ENCODE measurements at places on chromosomes 7 and 10.
A peak's percentile ranks its signal among the peaks of the same experiment; 100 is the strongest.

- no peak for DNase-seq
Observed at GRCh38 chr7:34311591-34311990, 346.4 kb upstream of the NPSR1 start.

- DNase-seq, result no peak
Observed at GRCh38 chr7:75722373-75722772, 16.4 kb downstream of the HIP1 start.

DNA sequence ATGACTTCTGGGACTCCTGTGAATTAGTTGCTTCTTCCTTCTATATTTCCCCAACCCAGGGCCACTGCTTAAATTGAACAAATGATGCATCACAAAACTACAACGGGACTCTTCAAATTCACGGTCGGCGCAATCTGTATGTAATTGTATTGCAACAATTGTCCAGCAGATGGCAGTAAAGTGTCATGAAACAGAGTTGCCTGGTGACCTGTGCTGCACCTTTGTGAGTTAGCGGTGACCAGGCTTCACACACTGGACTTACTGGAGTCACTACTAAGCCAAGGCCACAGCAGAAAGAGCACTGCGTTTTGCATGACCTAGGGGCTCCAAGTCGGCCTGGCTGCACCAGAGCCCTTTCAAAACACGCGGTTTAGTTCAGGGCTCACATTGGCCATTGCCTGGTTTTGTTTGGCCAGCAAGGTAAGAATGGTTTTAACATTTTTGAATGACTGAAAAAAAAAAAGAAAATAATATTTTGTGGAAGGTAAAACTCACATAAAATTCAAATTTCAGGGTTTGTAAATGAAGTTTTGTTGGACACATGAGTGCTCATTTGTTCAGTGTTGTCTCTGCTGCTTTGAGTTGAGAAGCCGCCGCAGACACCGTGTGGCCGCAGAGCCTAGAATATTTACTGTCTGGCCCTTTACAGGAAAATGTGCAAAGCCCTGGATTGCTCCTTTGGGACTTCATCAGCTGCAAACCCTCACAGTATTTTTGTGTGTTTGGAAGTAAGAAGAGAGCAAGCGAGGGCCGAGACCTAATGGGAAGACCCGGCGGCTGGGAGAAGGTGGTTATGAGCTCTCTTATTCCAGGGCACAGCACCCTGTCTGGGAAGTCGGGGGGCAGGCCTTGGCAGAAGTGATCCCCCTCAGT is 23.2 kb upstream of the ZNF32 start:
- no peak for DNase-seq

- DNase-seq, result no peak
Observed at GRCh38 chr7:55288070-55288824, 76.9 kb upstream of the LANCL2 start.

GRCh38 chr7:117772421-117772820 is 100.8 kb downstream of the CTTNBP2 start:
- DNase-seq, result no peak

DNA sequence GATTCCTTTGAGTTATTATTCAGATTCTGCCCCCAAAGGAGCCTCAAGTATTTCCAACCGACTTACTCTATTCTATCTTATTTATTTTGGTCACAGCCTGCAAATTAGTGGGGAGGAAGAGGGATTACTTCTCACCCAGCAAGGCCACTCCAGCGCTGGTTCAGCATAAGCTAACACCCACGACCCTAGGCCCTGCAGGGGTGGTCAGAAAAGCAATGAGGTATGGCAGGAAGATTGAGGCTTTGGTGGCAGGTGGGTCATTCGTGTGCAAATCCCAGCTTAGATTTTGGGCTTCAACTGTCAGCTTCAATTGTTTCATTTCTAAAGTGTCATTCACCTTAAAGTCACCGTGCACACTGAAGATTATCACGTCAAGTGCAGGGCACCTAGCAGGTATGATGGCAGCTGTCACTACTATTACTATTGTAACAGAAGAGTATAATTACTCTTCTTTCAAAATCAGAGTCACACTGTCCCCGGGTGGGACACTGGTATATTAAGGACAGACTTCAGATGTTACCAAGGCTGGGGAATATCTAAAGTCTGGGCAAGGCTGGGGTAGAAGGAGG is 48.8 kb upstream of the OPTN start:
- no peak for DNase-seq

DNA sequence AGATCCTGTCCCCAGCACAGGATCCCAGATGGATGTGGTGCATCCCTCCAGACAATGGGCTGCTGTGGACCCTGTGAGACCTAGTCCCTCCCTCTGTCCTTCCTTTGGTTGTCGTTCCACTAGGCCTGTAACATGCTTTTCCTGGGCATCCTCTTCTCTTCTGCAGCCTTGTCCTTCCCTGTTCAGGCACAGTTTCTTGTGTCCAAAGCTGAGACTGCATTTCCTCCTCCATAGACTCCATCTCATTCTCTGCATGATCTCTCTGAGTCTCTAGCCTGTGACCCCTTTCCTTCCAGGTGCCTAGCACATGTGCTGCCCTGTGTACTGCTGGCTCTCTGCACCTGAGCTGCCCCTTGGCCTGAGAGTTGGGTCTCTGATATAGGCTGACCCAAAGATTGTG is 293.5 kb upstream of the IGFBP3 start:
- DNase-seq, result no peak

GRCh38 chr10:111698711-111699110 is 484.9 kb downstream of the GPAM start:
- no peak for DNase-seq

DNA sequence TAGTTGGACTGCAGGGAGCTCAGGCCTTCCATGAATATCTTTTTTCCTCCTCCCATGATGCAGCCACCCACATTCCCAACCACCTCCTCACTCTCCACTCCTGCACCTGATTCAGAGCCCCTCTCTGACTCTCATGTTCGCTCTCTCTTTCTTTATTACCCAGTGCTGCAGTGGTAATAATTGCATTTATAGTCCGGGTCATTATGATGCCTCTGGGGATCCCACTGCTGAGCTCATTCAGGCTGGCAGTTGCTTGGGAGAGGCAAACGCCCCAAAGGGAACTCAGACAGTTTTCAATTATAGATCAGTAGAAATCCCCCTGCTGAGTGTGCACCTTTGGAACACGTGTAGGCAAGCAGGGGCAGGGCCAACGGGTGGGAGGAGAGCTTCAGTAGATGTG is 953.0 kb downstream of the GRID1 start:
- DNase-seq, result no peak

DNA sequence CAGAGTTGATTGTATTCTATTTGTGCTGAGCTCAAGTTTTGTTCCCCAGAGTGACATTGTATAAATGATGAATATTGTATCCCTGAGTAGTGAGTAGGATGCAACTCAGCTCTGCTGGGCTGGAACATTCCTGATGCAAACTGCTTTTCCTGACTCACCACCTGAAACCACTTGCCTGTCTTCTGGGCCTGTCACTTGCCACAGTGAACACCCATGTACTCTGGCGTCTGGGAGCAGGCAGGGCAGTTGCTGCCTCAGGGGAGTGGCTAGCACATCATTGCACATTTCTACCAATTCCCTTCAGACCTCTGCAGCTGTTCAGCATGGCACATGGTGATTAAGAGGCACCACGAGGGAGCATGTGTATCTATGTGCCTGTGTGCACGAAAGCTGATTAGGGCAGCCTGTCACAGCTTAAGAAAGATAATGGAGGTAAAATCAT is 157.3 kb downstream of the SND1 start:
- peak; percentile 21 for DNase-seq

DNA sequence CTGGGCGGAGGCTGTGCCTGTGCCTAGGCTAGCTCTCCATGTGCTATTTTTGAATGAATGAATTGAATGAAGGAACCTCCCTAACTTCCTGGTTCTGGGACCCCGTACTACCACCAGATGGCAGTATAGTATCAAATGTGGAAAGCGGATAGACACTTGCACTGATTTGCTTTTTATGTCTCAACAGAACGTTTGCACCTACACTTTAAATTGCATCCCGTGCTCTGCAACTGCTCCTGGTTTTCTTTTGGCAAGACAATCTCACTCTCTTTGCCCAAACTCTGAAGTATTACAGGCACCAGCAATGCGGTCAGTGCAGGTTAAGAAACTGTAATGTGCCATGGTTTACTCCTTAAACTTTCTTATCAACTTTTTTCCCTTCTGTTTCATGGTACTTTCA is 6.5 kb downstream of the FZD8 start:
- DNase-seq, result no peak

DNA sequence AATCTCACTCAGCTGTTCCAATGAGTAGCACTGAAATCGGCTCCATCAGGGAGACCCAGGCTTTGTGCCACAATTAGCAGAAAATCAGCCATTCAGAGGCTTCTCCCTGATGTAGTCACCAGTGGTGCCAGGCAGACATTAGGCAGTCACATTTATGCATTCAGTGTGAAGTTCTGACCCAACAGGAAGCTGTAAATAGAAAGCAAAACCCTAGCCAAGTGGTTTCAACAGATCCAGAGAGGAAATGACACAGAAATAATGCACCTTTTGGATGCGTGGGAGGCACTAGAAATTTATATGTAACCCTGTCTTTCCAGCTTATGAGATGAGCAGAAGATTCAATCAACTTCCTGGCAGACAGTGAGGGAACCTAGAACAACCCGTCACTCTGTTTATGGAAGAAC is 186.4 kb downstream of the PDE1C start:
- peak; percentile 15 for DNase-seq

GRCh38 chr7:107564553-107565298 is 955 bp downstream of the DUS4L start:
- DNase-seq, result no peak

- DNase-seq, result no peak
Observed at GRCh38 chr7:117896339-117896738, 23.1 kb upstream of the CTTNBP2 start.

DNA sequence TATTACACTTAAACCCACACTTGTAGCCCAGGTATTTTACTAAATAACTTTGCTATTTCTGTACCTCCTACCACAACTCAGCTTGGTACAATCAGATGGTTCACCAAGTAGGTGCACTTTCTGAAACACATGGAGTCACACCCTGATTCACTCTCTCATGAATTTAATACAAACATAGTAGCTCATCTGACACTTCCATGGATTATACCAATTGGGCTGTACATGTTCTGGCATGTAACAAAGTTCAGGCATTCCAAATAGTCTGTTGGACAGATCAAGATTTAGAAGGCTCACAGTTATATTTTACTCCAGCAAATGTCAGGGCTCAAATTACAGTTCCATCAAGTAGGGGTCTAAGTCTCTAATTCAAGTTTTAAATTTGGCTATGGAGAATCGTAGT is 62.2 kb upstream of the RNF148 start:
- DNase-seq, result no peak

DNA sequence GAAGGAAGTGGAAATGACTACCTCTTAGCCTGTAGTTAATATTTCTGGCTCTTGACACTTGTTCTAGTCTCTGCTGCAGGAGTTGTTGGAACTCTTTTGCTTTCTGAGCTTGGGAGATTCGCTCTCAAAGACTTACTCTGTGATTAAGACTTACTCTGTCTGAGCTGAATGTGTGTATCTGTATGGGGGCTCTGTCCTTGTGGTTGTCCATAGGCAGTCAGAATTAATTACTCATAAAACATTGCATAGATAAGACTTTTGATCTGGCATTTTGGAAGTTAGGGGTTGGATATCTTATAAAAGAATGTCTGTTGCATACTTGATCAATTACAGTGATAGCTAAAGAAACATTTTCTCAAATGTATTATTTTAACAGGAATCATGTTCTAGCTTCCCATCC is 199.2 kb upstream of the KIAA1217 start:
- DNase-seq, result no peak

DNA sequence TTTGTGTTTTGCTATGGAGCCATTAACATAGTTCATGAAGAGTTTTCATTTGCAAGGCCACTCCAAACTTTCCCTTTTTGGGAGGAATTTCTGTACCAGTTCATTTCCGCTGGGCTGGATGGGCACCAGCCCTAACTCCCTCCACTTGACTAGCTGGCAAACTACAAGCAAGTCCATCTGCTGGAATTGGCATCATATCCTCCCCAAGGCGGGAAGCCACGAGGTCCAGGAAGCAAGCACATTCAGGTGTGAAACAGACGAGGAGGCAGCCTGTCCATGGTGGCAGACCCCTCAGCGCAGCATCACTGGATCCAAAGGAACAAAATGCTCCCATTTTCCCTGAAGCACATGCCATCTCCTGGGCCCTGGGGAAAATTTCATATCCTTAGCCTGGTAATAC is 125.8 kb downstream of the ABLIM1 start:
- DNase-seq, result no peak

DNA sequence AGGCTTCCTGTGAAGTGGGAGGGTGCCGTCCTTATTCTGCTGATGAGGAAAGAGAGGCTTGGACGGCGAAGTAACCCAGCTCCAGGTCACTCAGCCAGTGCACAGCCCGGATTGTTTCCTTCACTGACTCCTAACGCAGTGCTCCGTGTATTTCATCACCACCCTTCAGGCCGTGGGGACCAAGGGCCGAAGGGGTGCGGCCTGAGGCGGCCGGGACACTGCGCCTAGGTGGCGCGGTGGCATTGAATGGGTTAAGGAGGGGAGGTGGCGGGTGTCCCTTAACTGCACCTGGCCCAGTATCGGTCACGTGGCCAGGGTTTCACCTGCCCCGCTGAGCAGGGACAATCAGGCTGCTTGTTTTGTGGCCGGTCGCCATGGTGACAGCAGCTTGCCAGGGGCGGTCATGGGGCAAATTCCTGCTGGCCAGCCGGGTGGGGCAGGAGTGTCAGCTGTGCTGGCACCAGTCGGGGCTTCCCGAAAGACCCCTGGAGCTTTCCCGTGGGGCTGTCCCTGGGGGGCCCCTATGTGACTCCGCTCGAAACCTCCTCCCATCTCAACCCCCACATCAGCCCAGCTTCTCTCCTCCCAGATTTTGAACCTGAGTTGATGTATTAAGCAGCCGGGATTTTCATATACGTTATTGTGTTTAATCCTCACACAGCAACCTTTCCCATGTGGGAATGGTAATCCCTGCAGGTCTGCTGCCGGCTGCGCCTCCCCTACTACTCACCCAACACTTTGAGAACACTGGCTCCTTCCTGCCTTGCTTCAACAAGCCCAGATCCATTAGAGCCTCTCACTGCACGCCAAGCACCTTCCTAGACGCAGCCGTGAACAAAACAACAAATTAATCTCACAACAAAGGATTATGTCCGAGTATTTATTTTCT is 4.4 kb upstream of the ABHD11 start:
- peak; percentile 85 for DNase-seq

DNA sequence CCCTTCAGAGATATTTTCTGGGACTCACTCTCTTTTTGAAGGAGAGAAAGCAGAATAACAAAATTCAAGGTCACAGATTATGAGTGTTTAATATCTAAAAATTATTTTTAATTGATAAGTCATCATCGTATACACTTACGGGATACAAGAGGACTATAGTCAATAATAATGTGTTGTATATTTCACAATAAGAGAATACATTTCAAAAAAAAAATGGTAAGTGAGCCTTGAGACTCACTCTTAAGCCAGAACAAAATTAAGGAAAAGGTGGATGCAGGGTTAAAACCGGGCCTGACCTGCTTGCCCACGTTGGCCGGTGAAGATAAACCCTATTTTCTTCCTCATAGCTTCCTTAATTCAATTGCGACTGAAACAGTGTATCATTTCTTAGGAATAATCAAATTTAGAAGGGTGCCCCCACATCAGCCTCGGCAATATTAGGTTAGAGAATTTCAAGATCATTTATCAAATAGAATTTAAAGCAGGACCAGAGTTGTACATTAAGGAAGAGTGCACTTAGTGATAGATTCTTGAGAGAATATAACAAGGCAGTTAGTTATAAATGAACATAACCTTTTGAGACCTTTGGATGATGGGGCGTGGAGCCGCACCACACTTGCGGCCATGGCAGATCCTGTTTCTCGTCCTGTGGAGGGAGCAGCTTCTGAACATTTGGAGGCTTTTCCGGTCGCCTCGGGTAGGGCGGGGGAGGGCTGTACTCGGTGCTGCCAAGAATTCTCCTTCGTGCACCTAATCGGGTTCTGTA is 321.8 kb downstream of the PAXIP1 start:
- DNase-seq, result no peak

GRCh38 chr7:3092468-3092867 is 48.8 kb upstream of the CARD11 start:
- no peak for DNase-seq
